ENCODE measurements at places on chromosomes 7 and 10.

DNA sequence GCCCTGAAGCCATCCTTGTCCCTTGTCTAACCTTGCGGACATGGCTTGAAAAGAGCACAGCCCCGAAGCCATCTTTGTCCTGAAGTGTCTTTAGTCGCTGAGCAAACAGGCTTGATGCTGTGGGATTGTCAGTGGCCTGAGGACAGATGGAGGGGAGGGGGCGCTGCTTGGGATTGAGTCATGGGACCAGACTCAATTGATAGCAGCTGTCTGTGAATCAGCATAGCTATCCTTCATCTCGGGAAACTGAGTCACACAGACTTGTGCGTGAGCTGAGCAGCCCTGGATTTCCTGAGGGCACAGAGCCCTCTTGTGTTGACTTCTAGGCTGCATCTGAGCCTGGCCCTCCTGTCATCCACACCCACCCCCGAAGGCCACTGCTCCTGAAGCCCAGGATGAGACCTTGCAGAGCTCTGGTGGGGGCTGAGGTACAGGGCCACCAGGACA is 14.4 kb downstream of the MYO1G start:
- no peak for DNase-seq

DNA sequence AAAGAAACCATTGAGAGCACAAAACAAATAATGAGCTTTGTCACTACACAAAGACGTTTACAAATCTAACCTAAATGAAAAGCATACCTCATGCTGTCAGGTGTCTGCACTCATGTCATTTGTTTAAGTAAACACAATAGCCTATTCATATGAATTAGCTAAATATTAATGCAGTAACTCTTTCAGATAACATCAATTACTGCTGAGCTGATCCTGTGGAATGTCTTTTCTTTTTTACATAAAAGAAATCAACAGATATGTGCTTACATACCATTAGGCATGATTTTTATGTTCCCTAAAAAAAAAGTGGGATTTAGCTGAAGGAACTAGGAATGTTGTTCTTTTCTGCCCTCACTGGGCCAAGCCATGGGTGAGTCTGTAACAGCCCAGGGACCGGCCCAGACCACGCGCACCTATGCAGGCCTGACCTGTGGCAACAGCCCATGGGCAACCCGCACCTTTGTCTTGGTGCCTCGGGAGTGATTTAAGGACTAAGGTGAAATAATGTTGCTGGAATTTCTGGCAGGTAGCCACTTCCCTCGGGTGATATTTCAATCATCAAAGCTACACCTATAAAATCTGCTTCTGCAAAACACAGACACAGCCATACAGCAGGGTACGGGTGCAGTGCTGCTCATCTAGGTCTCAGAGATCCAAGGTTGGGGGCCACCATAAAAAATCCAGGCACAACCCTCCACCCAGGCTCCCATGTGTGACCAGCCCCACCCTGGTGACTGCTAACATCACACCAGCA is 44.6 kb downstream of the FGFR2 start:
- DNase-seq, result peak; percentile 48

DNA sequence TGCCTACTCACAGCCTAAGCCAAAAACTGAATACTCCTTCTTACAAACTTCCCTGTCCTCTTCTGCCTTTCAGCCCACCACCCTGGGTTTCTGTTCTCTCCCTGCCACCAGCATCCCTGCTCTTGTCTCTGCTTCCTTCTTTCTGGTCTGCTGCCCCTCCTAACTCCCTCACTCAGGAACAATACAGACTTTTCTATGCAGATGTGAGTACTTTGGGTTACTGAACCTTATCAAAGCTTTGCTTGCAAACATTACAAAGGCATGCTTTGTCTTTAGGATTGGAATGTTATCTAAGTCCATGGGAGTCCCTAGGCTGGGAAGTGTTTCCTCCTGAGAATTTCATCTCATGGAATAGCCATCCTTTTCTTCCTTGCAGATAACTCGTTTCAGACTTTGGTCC is 28.9 kb downstream of the CNNM1 start:
- no peak for DNase-seq

DNA sequence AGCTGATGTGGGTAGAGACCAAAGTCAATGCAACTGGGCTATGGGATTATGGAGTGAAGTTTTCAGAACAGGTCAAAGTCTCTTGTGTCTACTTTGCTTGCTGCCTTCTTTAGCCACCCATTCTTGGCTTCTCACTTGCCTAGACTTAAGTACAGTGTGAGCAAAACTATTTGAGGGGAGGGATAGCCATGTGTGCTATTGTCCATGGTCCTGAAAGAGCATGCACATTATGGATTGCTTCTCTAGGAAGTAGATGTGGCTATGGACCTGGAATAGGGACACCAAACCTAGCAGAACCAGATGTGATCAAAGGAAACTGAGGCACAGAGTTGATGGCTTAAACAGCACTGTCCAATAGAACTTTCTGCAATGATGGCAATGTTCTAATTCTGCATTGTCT is 81.9 kb upstream of the ZNF800 start:
- DNase-seq, result peak; percentile 14

- no peak for DNase-seq
Measured at GRCh38 chr10:124534231-124534798, 72.7 kb downstream of the LHPP start.

- DNase-seq, result no peak
Measured at GRCh38 chr10:32970910-32971309, 12.9 kb upstream of the ITGB1 start.

DNA sequence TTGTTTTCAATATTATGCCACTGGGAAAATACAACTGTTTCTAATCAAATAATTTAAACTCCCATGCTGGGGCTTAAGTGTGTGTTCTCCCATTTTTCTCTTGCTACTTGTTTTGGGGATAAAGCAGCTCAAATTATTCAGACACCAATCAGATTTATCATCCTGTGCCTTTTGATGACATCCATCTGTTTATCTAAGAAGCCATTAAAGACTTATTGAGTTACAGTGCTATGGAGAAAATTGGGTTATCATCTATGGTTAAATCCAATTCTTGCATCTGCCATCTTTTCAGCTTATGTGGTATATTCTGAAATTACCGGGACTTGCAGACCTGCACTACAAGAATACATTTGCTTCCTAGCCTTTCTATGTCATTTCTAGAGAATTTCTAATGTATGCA is 401.2 kb downstream of the GFRA1 start:
- DNase-seq, result no peak

DNA sequence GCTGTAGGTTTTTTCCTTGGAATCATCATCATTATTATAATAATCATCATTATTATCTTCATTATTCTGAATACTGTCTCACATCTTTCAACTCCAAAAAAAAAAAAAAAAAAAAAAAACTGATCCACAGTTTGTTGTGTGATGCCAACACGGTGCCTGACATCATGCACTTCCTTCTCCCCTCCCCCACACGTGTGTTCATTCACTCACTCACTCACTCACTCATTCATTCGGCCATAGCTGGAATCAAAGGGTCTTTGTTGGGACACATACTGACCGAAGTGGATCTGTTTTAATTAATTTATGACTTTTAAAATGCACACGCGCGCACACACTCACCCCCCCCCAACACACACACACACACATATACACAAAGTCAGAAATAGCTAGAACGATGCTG is 177.8 kb downstream of the PIP4K2A start:
- no peak for DNase-seq

GRCh38 chr7:126792521-126792920 is 460.2 kb downstream of the GRM8 start:
- no peak for DNase-seq

GRCh38 chr7:65239707-65240352 is 133.8 kb upstream of the ZNF92 start:
- DNase-seq, result no peak

DNA sequence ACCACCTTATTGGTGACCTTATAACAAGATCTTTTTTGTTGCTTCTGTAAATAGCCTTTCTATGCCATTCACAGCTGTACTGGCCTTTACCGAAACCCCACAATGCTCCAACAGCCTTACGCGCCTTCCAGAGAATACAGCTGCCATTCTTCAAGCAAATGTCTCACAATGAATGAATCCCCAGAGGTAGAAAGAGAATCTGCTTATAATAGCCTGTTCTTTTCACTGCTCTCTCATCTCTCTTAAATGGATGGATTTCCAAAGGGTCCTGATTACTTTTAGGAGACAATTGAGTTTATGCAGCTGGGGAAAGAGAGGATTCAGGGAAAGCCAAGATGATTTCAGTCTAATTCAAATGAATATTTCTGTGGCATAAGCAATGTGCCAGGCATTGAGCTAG is 183.1 kb upstream of the PDE1C start:
- no peak for DNase-seq

DNA sequence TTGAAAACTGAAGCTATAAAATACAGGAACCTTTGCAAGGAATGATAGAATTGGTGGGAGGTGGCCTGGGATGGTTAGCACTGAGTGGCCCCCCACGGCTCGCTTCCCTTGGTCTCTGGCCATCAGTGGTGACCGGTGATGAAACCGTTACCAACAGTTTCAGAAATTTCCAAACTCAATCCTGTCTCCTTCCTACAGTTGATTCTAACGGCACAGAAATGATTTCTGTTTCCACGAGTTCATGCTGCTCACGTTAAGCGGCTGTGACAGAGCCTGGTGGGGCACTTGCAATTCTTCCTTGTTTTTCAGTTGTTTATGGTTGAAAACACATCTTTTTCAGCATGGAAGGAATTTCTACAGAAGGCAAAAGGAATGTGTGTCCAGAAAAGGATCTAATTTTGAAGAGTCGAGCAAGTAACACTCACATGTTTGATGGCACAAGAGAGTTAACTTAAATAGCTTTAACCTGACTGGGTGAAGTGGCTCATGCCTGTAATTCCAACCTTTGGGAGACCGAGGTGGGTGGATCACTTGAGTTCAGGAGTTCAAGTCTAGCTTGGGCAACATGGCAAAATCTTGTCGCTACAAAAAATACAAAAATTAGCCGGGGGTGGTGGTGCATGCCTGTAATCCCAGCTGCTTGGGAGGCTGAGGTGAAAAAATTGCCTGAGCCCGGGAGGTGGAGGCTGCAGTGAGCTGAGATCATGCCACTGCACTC is 100.1 kb downstream of the DNAJB6 start:
- no peak for DNase-seq

- DNase-seq, result peak; percentile 27
Measured at GRCh38 chr7:91876391-91877133, 3.9 kb downstream of the MTERF1 start.

DNA sequence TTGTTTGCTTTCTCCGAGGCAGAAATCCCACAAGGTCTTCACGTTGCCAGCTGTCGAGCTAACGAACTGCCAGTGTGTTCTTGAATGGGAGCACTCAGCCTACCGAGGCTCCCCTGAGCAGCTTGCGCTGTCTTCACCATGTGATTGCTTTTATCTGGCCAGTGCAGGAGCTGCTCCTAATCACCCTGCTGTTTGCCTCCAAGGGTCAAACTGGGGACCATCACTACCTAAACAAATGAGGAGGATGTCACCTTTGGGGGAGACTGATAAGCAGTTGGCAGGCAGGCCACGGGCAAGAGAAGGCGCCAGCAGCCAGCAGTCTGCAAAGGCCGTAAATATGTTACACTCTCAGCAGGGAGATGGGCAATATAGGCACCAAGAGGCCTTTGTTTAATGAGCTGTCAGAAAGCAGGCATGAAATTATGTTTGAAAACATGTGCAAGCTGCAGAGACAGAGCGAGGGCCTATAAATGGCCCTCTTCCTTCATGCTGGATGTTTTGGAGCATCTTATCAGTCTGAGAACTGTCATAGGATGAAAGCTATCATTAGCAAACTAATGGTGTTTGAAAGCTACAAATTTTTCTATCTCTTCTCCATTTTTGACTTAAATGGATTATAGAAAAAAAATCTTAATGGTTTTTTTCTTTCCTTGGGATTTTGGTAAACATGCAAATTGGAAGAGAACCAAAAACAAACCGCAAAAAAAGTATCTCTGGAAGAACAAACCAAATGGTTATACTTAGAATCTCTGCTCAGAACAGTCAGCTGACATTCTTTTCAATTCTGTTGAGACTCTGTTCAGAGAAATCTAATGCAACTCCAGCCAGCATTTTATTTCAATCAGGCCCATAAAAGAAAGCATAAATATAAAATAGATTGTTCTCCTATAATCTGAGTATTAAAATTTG is 267.3 kb upstream of the NPVF start:
- no peak for DNase-seq

- no peak for DNase-seq
Measured at GRCh38 chr7:69963393-69963792, 365.1 kb downstream of the AUTS2 start.

GRCh38 chr7:71775648-71776047 is 636.5 kb downstream of the CALN1 start:
- no peak for DNase-seq

- no peak for DNase-seq
Measured at GRCh38 chr7:149043936-149044335, 15.6 kb upstream of the PDIA4 start.

GRCh38 chr10:23015021-23015707 is 80.2 kb upstream of the MSRB2 start:
- no peak for DNase-seq

GRCh38 chr10:62788861-62789467 is 15.6 kb upstream of the ADO start:
- DNase-seq, result no peak

- peak; percentile 2 for DNase-seq
Measured at GRCh38 chr10:52115823-52116222, 198.3 kb upstream of the DKK1 start.

GRCh38 chr7:79227044-79227443 is 226.4 kb downstream of the MAGI2 start:
- no peak for DNase-seq

GRCh38 chr7:151461942-151462230 is 21.9 kb upstream of the CRYGN start:
- no peak for DNase-seq

DNA sequence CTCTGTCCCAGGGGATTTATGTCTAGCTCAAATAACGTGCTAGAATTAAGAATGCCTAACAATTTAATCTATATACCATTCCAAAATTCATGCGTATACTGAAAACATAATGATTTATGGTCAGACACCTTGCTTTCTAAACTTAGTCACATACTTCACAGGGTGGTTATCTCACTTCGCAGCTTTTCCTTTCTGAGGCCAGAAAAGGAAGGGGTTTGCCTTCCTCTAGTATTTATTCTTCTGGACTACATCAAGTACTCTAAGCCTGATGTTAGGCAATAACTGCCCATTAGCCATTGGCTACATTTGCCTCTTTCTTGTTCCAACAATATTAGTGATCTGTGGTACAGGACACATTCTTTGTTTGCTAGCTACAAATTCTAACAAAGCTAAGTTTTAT is 72.6 kb upstream of the FHIP2A start:
- DNase-seq, result no peak

DNA sequence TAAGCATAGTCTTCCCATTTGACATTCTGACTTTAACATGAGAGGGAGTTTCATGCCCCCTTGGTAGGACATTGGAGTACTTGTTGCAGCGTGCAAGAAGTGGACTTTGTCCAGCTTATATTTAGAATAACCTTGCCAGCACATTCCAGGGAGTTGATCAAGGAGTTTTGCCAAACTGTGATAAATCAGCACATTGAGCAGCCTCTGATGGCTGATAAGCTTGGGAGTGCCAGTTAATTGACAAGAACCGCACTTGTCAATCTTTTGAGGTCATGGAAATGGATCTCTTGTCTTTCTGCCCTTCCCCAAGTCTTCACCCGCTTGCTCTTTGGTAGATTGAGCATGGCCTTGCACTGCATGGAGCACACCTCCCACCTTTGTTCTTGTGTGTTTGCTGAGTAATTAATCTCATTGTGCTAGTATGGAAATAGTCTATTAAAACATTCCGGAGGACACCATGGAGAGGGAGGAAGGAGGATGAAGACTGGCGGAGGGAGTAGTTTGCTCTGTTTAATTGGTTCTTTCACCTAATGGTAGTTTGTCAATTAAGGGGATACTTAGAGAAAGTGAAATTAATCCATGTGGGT is 668.5 kb upstream of the GALNT17 start:
- DNase-seq, result no peak

All from MCF 10A (cell line).